ENCODE measurements at places on chromosomes 7 and 10. TPM values are rescaled to one million over a fixed set of nuclear protein-coding genes. Genes with fewer than 3 reads are reported as not detected.

MKX gene
- total RNA-seq: 0.31 TPM

DNA sequence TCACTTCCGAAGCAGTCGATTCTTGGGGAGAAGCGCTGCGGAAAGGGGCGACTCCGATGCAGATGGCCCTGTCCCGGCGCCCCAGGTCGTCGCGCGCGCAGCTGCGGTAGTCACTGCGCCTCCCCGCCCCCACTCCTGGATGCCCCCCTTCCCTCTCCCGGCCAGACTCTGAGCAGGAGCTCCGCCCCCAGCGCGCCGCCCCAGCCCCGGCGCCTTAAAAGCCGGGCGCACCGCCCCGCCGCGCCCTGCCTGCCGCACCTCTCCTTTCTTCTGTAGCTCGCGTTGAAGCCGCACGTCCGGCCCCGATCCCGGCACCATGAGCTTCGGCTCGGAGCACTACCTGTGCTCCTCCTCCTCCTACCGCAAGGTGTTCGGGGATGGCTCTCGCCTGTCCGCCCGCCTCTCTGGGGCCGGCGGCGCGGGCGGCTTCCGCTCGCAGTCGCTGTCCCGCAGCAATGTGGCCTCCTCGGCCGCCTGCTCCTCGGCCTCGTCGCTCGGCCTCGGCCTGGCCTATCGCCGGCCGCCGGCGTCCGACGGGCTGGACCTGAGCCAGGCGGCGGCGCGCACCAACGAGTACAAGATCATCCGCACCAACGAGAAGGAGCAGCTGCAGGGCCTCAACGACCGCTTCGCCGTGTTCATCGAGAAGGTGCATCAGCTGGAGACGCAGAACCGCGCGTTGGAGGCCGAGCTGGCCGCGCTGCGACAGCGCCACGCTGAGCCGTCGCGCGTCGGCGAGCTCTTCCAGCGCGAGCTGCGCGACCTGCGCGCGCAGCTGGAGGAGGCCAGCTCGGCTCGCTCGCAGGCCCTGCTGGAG, at the start of gene INA:
TSS of gene INA (plus strand) at position 243 of the 817 bp plus-strand sequence. CDS start at position 317, 74 bp downstream.
- H3K4me1 ChIP-seq: peaks cover 3% of the 10 kb centered on the region
- H3K36me3 ChIP-seq: no peaks in the 10 kb centered on the region
- H3K4me3 ChIP-seq: peak within 1 kb of the TSS; percentile 55
- no peak within 1 kb of the TSS for H3K27ac ChIP-seq

EFCAB10 gene
- 0.53 TPM for total RNA-seq

PIP gene
- total RNA-seq: not detected

DNA sequence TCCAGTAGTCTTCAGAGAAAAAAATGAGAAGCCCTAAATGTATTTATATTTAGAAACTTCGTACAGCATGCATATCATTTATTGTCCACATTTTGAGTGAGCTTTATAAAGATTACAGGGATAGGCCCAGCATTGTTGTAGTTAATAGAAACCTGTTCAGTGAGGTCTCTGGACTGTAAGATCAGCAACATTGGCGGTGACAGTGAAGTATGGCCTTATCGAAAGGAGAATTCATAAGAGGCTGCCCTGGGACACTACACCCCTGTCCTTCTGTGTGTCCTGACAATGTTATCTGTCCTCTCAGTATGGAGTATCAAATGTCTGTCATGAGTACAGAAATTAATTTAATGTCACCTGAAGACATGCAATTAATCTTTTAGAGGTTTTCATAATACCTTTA, 57.2 kb downstream of the SHH start:
- H3K27me3 ChIP-seq: no peaks in the 10 kb centered on the region
- no peak overlapping the region for H3K27ac ChIP-seq
- no peak for DNase-seq

GRCh38 chr10:120156614-120157274, 264.2 kb downstream of the SEC23IP start:
- no peak overlapping the region for H3K4me3 ChIP-seq
- no peaks in the 10 kb centered on the region for H3K36me3 ChIP-seq
- no peak overlapping the region for H3K27ac ChIP-seq
- peaks cover 4% of the 10 kb centered on the region for H3K27me3 ChIP-seq
- peaks cover 1% of the 10 kb centered on the region for H3K4me1 ChIP-seq

DNAJC30 gene
- 11.1 TPM for total RNA-seq

- peaks cover 6% of the 10 kb centered on the region for H3K36me3 ChIP-seq
- H3K27me3 ChIP-seq: no peaks in the 10 kb centered on the region
- no peak overlapping the region for H3K4me3 ChIP-seq
- H3K27ac ChIP-seq: no peak overlapping the region
- H3K4me1 ChIP-seq: no peaks in the 10 kb centered on the region
- DNase-seq: no peak
These were observed 58.1 kb downstream of the PRTFDC1 start for GRCh38 chr10:24894309-24894708.

DNA sequence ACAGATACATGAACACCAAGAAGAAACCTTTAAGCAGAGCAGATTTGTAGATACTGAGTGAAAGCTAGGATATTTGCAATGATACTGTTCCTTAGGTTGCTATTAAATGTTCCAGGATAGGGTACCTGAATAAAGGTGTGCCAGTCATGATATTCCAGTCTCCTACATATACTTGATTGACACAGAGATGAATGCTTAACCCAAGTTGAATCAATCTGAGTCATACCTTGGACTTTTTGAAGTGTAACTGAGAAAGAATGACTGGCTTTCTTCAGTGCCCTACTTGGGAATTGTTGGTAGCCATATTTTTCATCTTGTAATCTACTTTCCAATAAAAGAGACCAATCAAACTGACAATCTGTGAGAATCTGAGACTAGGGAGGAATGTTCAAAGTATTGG, 805.7 kb upstream of the GHITM start:
- peaks cover 2% of the 10 kb centered on the region for H3K36me3 ChIP-seq
- peaks cover 6% of the 10 kb centered on the region for H3K4me1 ChIP-seq
- no peak for DNase-seq
- H3K4me3 ChIP-seq: no peak overlapping the region
- no peak overlapping the region for H3K27ac ChIP-seq
- no peaks in the 10 kb centered on the region for H3K27me3 ChIP-seq

- no peak overlapping the region for H3K4me3 ChIP-seq
- DNase-seq: no peak
- peaks cover 5% of the 10 kb centered on the region for H3K27me3 ChIP-seq
- no peak overlapping the region for H3K27ac ChIP-seq
- H3K36me3 ChIP-seq: no peaks in the 10 kb centered on the region
These were observed 49.6 kb upstream of the GPR158 start for GRCh38 chr10:25125201-25125611.

DNA sequence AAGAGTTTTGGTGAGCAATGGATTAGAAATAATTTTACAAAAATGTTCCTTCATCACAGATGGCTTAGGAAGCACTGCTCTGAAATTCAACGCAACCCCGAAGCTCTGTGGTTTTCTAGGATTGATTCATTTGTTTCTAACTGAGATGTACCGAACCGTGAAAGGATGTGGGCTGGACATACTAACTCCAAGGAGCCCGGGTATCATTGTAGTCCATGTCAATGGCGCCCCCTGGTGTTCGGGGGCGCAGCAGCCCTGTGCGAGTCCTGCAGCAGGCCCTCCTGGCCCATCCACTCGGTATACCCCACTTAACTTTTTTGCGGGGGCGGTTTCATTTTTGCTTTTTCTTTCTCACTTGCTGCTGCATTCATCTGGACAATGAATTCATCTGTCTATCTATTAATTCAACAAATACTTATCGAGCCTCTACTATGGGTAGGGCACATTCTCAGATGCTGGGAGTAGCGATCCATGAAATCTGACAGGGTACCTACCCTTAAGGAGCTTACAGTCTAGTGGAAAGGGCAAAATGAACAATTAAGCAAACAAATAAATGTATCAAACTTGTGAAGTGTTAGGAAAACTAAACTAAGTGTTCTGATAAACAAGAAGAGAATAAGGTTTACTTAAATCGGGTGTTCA, 25.2 kb upstream of the ITPRID1 start:
- DNase-seq: no peak
- no peak overlapping the region for H3K4me3 ChIP-seq
- no peaks in the 10 kb centered on the region for H3K36me3 ChIP-seq
- H3K27me3 ChIP-seq: no peaks in the 10 kb centered on the region
- no peaks in the 10 kb centered on the region for H3K4me1 ChIP-seq

DNA sequence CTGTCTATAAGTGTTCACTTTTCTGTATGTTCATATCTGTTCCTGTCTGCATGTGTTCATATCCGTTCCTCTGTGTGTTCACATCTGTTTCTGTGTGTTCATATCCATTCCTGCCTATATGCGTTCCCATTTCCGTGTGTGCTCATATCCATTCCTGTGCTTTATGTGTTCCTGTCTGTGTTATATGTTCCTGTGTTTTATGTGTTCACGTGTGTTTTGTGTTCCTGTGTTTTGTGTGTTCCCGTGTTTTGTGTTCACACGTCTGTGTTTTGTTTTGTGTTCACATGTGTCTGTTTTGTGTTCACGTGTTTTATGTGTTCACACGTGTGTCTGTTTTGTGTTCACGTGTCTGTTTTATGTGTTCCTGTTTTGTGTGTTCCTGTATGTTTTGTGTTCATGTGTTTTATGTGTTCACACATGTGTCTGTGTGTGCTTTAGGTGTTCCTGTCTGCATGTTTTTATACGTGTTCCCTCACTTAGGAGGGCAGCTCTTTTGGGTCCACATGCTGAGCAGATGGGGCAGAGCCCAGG, 42.2 kb upstream of the CNPY1 start:
- peaks cover 18% of the 10 kb centered on the region for H3K27me3 ChIP-seq
- H3K4me1 ChIP-seq: peaks cover 2% of the 10 kb centered on the region
- H3K36me3 ChIP-seq: no peaks in the 10 kb centered on the region
- H3K4me3 ChIP-seq: no peak overlapping the region
- H3K27ac ChIP-seq: no peak overlapping the region

- no peak for DNase-seq
- H3K36me3 ChIP-seq: no peaks in the 10 kb centered on the region
- no peak overlapping the region for H3K4me3 ChIP-seq
- H3K27me3 ChIP-seq: peaks cover 3% of the 10 kb centered on the region
- no peaks in the 10 kb centered on the region for H3K4me1 ChIP-seq
- no peak overlapping the region for H3K27ac ChIP-seq
These were observed 36.1 kb downstream of the ST8SIA6 start for GRCh38 chr10:17418249-17418648.

TRPV6 gene
- total RNA-seq: 5.7 TPM

- H3K27me3 ChIP-seq: no peaks in the 10 kb centered on the region
These were observed 87.1 kb downstream of the NRP1 start for GRCh38 chr10:33247221-33247922.

DNA sequence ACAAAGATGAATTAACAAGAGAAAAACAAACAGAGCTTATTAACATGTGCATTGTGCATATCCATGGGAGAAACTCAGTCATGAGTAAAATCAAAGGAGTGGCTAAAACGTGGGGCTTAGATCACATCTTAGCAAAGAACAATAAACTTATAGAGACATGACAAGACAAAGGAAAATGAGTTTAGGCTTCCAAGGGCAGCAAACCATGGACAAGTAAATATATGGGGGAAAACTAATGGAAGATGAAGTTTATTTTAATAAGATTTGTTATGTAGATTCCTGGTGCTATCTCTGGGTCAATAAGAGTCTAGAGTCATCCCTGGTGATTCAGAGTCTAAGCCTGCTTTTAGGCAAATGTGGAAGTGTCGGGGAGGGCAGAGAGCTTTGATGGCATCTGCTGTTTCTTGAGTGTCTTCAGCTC, 87.2 kb upstream of the PLPP4 start:
- H3K4me3 ChIP-seq: no peak overlapping the region
- no peak overlapping the region for H3K27ac ChIP-seq
- no peaks in the 10 kb centered on the region for H3K4me1 ChIP-seq
- no peak for DNase-seq
- H3K36me3 ChIP-seq: no peaks in the 10 kb centered on the region

SLC26A4 gene
- total RNA-seq: 0.43 TPM

DNA sequence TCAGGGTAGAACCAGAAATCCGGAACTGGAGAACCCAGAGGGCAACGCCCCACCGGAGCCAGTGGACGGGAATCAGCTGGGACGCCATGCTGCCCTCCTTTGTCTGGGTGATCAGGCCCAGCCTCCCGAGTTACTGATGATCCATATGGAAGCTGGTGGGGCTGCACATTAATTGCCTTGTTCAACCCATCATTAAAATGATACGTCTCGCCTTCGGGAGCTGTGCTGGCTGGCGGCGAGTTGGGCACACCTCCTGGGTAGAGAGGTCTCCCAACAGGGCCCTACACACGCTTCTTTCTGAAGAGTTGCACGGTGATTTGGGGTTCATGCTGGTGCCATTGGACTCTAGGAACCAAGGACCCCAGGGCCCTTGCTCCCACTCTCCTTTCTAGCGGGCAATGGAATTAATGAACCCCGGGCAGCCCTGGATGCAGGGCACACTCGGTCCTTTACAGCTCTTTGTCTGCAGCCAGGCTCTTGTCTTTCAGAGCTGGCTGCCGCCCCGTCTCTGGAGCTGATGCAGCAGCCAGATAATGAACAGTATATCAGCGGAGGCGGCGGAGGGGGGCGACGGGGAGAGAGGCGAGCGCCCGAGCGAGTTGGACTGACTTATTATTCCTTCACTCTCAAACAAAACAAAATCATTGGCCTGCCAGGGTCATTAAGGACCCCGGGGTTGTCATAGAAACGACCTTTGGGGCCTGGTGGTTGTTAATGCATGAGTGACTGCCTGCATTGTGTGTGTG, 412.2 kb upstream of the ZMIZ1 start:
- H3K27ac ChIP-seq: no peak overlapping the region
- H3K4me3 ChIP-seq: no peak overlapping the region
- DNase-seq: peak; percentile 67
- H3K27me3 ChIP-seq: no peaks in the 10 kb centered on the region
- no peaks in the 10 kb centered on the region for H3K36me3 ChIP-seq

DNA sequence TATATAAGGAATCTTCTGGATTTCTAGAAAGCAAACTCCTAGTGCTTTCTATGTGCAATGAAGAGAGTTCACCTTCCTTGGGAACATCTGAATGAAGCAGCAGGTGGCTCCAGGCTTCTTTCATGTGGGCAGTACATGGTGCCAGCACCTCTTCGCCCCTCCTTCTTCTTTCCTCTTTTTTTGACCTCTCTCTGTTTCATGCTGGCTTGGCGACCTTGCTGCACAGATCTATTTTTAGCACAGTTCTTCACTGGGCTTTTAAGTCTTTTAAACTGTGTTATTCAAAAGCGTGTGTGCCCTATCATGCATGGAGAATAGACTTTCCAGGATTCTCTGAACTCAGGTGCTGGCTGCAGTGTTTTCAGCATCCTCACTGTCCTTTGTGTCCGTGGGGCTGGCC, 400.3 kb upstream of the PRKCQ start:
- H3K36me3 ChIP-seq: no peaks in the 10 kb centered on the region
- peaks cover 24% of the 10 kb centered on the region for H3K27me3 ChIP-seq
- no peak overlapping the region for H3K4me3 ChIP-seq
- H3K27ac ChIP-seq: no peak overlapping the region

SPACDR gene
- 0.67 TPM for total RNA-seq

MBL2 gene
- total RNA-seq: not detected

- H3K4me1 ChIP-seq: peaks cover 12% of the 10 kb centered on the region
- H3K36me3 ChIP-seq: peaks cover 2% of the 10 kb centered on the region
- no peak overlapping the region for H3K27ac ChIP-seq
- no peak overlapping the region for H3K4me3 ChIP-seq
- DNase-seq: no peak
These were observed 186.5 kb downstream of the ADK start for GRCh38 chr10:74337330-74338016.

LRRD1 gene
- 0.31 TPM for total RNA-seq
